ENCODE measurements at places on chromosomes 7 and 10. TPM values are rescaled to one million over a fixed set of nuclear protein-coding genes. Genes with fewer than 3 reads are reported as not detected.

DNA sequence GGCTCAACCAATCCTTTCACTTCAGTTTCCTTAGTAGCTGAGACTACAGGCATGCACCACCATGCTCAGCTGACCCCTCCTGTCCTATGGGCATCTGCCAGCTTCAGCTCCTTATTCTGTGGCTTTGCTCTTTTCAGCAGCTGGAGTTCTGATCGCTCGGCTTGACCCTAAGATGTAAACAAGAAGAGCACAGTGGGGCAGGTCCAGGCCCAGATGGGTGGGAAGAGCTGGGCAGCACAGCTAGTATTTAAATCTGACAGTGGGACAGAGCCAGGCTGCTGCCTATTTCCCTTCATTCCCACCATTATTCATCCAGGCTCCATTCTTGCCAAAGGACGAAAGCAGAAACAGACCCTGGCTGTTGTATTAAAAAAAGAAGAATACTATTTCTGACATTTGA is 494.9 kb upstream of the PODXL start:
- DNase-seq: no peak

- DNase-seq: no peak
Observed at GRCh38 chr10:53396876-53397275, 624.3 kb upstream of the MBL2 start.

GRCh38 chr10:12966067-12966466 is 35.4 kb downstream of the CCDC3 start:
- no peak for DNase-seq

HOXA11 gene
- not detected for total RNA-seq

MINPP1 gene
- 10.2 TPM for total RNA-seq

DNA sequence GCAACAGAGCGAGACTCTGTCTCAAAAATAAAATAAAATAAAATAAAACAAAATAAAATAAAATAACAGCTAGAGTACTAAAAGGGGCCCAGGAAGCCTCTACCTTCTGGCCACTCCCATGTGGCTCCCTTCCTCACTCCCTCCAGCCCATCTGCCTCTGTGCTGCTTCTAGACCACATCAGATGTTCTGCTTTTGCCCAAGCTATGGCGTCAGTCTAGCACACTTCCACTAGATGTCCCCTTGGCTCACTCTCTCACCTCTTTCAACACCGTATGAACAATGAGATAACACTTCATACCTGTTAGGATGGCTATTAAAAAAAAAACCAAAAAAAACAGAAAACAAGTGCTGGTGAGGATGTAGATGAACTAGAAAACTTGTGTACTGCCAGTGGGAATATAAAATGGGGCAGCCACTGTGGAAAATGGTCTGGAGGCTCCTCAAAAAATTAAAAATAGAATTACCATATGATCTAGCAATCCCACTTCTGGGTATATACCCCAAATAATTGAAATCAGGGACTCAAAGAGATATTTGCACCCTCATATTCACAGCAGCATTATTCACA is 132.3 kb downstream of the ARHGAP22 start:
- DNase-seq: peak; percentile 2

- no peak for DNase-seq
Observed at GRCh38 chr7:146002431-146003078, 114.0 kb upstream of the CNTNAP2 start.

DNA sequence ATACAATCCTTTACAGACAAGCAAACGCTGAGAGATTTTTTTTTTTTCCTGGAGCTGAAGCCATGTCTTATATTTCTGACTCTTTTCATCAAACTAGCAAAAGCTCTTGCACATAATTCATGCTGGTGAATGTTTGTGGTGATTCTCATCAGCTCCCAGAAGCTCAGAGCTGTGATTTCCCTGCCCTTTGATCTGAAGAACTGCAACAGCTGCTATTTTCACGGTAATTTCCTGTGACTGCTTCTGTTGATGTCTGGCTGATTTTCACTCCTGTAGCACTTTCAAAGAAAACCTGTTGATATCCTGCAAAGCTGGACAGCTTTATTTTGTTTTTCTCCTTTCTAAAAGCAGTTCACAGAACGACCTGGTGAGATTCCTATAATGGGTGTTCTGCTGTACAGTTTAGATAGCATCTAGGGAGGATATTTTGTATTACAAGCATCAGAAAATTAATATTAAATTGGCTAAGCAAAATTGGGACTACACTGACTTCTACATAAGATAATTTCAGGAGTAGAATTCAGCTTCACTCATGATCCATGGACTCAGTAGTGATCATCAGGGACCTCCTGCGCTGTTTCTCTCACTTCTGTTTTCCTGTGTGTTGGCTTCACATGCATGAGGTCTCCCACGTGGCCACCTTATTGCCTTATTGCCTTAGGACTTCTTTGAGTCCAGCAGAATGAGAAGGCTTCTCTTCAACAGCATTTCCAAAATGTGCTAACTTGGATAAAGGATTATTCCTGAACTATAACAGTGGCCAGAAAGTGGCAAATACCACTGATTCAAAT is 1111.6 kb upstream of the SORCS1 start:
- no peak for DNase-seq

HMX3 gene
- not detected for total RNA-seq

TM9SF3 gene
- 137 TPM for total RNA-seq

- DNase-seq: no peak
Observed at GRCh38 chr10:22666287-22667092, 47.9 kb downstream of the PIP4K2A start.

DNA sequence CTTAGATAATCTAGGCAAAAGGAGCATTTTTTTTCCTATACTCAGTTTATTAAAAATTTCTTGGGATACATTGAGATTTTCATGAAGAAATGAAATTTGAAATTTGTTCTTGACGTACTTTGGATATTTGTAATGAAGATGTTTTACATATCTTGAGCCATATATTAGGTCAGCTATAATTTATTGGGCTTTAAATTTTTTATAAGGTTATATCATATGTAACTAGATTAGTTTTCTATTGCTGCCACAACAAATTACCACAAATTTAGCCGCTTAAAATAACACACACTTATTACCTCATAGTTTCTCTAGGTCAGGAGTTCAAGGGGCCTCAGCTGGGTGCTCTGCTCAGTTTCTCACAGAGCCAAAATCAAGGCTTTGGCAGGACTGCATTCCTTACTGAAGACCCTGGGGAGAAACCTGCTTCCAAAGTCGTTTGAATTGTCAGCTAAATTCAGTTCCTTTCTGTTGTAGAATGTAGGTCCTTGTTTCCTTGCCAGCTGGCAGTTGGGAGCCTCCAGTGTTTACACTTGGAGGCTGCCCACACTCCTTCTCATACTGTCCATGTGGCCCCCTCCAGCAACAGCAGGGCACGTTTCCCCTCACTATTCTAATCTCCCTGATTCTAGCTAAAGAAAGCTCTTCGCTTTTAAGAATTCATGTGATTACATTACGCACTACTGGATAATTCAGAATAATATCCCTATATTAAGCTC is 42.6 kb upstream of the DNAH11 start:
- DNase-seq: no peak

GRCh38 chr7:140068033-140068432 is 5.3 kb upstream of the PARP12 start:
- no peak for DNase-seq

SCIN gene
- total RNA-seq: 4.2 TPM

DNA sequence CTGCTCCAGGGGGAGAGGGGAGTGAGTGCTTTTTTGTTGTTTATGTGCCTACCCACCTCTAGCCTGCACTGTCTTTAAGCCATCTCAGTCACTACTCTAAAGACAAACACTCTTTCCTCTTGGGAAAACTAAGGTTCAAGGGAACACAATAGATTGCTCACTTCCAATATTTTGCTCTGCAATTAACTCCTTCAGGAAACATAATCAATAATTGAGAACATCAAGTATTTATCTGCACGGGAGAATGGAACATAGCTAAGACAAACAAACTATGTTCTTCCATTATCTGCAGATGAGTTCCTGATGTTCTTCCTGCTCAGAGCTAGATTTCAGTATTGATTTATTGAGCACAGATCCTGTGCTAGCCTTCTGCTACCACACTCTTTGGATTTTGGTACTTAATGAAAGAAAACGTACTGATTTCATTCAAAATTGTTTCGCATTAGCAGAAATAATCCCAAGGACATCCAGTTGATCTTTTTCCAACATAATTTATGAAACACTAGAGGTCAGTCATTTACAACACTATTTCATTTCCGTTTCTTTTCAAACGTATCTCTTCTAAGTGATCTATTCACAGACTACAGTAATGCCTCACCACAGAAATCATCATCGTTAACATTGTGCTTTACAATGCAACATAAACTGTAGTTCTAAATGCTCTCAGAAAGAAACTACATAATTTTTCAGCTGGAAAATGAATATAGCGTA is 8.3 kb downstream of the NEBL start:
- no peak for DNase-seq

GNGT1 gene
- not detected for total RNA-seq

- DNase-seq: no peak
Observed at GRCh38 chr7:32119790-32120196, 49.6 kb upstream of the PDE1C start.

DNA sequence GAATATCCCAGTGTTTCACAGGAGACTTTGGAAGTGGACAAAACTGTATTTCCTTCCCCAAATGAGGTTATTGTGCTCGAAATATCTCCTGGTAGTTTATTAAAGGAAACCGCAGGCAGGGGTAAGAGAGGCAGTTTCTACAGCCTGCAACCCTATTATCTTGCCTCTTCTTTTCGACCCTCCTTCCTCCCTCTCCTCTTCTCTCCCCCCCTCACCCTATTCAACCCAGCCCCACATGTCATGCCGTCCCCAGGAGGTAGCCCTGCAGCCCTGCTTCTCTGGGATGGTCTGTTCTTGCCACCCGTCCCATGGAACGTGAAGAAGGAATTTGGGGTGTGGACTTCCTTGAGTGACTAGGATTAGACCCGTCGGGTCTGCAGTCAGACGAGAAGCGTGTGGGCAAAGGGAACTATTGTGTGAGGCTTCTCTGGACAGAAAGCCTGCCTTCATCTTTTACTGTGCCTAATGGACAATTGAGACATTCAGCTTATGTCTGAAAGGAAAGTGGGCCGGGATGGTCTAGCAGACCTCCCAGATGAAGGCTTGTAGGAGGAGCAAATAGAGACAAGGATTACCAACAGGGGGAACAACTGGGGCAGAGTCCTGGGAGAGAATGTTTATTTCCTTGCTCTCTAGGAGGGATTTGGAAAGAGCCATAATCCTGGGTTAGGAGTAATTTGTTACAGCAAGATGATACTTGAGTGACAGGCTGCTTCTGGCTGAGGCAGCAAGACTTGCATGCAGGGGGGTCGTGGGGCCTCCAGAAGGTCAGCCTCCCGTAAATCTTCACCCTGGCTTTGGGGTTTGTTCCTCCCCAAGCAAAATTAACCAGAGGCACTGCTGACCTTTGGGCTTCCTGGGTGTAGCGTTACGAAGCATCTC is 77.8 kb downstream of the TCF7L2 start:
- DNase-seq: no peak

- no peak for DNase-seq
Observed at GRCh38 chr7:114554781-114555537, 140.3 kb downstream of the FOXP2 start.

MYL10 gene
- total RNA-seq: not detected

- no peak for DNase-seq
Observed at GRCh38 chr7:19984231-19984632, 210.8 kb upstream of the TMEM196 start.

DNA sequence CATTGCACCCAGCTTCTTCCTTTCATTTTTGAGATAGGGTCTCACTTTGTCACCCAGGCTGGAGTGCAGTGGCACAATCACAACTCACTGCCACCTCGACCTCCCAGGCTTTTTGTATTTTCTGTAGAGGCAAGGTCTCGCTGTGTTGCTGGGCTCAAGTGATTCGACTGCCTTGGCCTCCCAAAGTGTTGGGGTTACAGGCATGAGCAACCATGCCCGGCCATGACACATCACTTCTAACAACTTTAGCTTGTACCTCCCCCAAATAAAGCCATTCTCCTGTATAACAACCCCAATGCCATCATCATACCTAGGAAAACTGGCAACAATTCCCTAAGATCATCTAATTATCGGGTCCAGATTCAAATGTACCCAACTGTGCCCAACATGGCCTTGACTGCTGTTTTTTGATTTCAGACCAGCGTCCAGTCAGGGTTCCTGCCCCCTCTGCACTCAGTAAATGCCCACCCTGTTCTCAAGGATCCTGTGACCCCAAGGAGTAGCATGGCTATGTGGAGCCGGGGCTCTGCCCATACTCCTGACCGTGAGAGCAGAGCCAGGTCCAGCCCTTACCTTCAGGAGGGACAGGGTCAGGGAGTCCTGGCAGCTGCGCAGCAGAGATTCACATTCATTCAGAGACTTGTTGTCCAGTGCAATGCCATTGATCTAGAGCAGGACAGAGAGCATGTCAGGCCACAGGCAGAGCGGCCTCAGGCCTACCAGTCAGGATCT is 102.6 kb downstream of the DLG5 start:
- DNase-seq: peak; percentile 51

DNA sequence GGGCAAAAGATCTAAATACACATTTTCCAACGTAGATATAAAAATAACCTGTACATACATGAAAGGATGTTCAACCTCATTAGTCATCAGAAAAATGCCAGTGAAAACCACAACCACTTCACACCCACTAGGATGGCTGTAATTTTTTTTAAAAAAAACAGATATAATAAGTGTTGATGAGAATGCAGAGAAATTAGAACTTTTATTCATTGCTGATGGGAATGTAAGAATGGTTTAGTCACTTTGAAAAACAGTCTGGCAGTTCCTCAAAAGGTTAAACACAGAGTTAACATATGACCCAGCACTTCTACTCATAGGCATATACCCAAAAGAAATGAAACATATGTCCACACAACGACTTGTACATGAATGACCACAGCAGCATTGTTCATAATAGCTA is 32.3 kb upstream of the PRKCQ start:
- no peak for DNase-seq

DNA sequence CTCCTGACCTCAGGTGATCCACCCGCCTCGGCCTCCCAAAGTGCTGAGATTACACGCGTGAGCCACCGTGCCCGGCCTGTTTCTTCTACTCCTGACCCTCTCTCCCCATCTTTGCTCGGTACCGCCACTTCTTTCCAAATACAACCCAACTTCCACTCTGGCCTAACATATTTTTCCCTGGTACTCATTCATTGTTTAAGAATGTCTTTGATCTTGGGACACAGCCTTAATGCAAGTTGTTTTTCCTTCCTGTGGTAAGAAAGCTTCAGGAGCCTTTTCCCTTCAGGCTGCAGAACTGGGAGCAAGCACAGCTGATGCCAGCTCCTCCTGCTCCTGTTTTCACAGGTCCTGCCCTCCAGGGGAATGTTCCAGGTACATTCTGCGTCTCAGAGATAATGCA is 13.7 kb downstream of the CALML3 start:
- DNase-seq: peak; percentile 61

- no peak for DNase-seq
Observed at GRCh38 chr7:144516729-144517525, 113.4 kb upstream of the NOBOX start.

DNA sequence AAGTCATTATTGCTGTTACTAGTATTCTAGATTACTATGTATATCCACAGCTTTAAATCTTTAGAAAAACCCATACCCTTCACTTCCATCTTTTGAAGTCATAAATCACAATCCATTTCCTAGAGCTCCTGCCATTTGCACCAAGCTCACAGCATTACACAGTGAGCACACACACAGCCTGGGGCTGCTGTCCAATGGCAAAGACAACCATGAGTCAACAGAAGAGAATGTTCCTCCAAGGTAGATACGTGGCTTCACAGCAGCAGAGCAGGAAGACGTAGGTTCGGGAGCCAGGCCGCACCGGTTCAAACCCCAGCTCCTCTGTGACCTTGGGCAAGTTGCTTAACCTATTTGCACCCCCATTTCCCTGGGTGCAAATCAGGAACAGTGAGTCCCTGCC is 234.6 kb downstream of the DIP2C start:
- DNase-seq: peak; percentile 70

- no peak for DNase-seq
Observed at GRCh38 chr10:110506448-110506847, 8.7 kb downstream of the DUSP5 start.

All from aorta (tissue), 5 donors.